ENCODE measurements at places on chromosomes 13 and 19. TPM values are rescaled to one million over a fixed set of nuclear protein-coding genes. Genes with fewer than 3 reads are reported as not detected.

Gene KIR3DL2
- not detected for total RNA-seq

Gene SYNE4
- 0.94 TPM for total RNA-seq

Gene SERTAD3
- 21.4 TPM for total RNA-seq

Gene KLHL26
- total RNA-seq: 5.7 TPM

Gene ICAM1
- total RNA-seq: 0.12 TPM

Gene KIR2DL4
- not detected for total RNA-seq

Gene SLC25A41
- not detected for total RNA-seq

Gene LGALS14
- total RNA-seq: not detected

Gene ZNF600
- 4.4 TPM for total RNA-seq

Gene PINLYP
- total RNA-seq: not detected

Gene SLC25A23
- 16.6 TPM for total RNA-seq

Gene TNFSF9
- total RNA-seq: 17.8 TPM

Gene TNNT1
- total RNA-seq: 334 TPM

DNA sequence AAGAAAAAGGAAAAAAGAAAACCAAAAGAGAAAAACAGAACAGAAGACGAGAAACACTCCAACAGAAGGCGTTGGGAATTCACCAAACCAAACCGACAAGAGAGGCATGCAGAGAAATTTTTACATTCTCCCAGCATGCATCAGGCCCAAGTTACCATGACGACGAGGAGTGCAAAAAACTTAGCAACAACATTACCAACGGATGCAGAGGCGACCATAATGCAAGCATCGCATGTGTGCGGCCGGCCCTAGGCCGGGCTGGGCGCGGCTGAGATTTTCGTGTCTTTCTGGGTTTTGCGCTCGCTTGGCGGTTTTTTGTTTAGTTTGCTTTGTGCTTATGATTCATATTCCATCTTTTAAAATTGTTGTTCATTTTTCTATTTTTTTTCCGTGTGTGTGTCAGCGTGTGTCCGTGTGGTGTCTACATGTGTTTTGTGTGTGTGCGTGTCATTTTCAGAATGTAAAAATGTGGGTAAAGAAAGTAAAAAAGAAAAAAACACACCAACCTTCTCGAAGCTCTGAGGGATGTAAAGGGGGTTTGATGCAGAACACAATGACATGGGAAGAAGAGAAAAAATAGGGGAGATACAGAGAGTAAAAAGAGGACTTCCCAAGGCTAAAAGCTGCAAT is 84.9 kb downstream of the PTPRS start:
- DNase-seq: no peak

GRCh38 chr13:25588336-25589060 is 216.7 kb downstream of the ATP8A2 start:
- DNase-seq: no peak

DNA sequence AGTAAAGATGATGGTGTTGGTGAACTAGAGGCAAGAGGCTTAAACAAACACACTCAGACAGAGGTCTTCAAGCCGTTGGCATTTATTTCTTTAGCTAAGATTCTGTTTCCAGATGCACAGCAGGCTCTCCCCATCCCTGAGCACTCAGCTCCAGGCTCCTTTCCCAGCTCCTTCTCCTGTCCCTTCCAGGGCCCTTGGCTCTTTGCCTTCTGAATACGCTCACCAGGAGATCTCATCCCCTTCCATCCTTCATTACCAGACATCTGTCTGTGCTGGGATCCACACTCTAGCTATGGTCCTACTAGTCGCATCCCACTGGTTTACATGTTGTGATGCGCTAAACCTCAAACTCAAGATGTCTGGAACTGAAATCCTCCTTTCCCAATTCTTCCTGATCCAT is 25.3 kb upstream of the DOCK9 start:
- DNase-seq: no peak

DNA sequence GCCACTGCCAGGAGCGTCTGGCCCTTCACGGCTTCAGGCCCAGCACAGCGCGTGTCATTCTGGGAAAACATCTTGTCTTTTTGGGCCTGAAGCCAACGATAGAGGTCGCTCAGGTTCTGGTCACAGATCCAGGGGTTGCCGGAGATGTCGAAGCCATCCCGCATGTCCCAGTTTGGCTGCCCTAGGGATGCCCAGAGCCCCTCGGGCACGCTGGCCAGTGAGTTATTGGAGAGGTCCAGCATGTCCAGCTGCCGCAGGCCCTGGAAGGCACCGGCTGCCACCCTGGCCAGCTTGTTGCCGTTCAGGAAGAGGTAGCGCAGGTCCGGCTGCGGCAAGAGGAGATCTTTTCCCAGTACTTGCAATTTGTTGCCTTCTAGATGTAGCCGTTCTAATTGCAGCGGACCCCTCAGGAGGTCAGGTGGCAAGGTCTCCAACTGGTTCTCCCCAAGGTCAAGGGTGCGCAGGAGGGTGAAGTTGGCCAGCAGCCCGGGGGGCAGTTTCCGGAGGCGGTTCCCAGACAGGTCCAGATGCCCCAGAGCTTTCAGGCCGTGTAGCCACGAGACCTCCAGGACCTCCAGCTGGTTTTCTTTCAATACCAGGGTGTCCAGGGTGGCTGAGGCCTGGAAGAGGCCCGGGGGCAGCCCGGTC is 1.8 kb downstream of the LRG1 start:
- no peak for DNase-seq

DNA sequence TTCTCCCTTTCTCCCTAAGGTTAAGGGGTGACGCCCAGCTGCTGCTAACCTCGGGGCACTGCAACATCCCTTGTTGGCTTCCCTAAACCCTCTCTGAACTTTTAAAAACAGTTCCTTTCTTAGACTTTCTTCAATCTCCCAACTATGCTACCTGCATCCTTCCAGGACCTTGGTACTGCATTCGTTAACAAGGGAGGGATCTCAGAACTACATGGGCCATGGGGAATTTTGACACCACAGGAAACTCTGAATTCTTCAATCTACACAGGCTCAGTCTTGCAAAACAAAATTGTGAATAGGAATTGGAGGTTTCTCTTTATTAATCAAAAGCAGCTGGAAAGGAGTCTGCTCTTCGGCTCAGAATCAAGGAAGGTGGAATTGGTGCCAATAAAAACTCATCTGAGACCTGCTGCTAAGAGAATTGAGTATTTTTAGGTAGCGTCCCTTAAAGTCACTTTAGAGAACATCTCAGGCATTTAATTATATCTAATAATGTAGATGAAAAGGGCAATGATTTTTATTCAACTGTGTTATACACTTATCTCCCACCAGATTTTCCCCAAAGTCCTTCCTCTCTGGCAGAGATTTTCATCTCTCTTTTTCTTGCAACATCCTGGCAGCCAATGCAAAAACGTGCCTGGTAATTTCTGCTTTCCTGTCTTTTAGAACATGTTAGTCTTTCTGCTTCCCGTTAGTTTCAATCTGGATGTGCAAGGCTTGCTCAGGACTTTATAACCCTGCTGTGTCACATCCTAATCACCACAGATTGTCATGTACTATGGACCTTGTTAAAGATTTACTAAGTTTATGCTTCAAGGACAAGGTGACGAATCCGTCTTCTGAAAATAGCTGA is 69.1 kb upstream of the SLC15A1 start:
- DNase-seq: no peak

DNA sequence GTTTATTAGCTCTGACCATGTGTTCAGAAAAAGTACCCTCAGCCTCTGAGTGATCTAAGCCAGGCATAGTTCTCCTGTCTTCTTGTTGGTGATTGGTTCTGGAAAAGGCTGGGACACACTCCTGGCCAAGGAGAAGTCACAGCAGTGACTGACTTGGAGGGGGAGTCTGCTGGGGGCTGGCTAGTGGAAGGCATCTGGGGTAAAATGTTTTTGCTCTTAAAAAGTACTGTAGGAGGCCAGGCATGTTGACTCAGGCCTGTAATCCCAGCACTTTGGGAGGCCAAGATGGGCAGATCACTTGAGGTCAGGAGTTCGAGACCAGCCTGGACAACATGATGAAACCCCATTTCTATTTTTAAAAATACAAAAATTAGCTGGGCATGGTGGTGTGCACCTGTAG is 21.7 kb downstream of the FAM187B start:
- DNase-seq: no peak

DNA sequence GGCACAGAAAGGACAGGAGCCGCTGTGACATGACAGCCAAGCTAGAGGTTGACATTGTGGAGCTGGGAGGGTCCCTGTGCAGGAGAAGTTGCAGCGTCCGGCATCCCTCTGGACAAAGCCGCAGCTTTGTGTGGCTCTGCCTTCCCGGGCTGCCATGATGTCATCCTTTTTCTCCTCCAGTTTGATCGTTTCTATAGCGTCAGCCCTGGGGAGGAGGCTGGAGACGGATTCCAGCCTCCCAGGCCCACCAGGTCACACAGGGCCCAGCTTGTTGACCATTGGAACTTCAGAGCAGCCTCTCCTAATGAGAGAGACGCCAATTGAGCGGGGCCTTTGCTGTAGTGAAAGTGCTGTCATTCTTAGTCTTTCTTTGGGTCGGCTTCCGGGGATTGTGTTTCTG is 3.8 kb upstream of the KCNJ14 start:
- DNase-seq: no peak

- peak; percentile 91 for DNase-seq
These were observed 29.5 kb upstream of the NFIC start for GRCh38 chr19:3336680-3337523.

DNA sequence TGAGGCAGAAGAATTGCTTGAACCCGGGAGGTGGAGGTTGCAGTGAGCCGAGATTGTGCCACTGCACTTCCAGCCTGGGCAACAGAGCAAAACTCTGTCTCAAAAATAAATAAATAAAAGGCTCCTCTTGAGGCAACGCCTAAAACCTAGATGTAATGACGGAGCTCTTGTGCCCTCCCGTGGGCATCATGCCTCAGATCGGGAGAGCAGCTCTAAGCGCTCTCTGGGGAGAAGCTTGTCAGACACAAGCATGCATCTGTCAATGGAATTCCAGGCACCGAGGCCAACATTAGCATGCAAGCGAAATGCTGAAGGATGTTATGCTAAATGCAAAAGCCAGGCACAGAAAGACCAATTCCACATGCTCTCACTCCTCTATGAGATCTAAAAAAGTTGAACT is 45.6 kb upstream of the MRI1 start:
- DNase-seq: peak; percentile 74

DNA sequence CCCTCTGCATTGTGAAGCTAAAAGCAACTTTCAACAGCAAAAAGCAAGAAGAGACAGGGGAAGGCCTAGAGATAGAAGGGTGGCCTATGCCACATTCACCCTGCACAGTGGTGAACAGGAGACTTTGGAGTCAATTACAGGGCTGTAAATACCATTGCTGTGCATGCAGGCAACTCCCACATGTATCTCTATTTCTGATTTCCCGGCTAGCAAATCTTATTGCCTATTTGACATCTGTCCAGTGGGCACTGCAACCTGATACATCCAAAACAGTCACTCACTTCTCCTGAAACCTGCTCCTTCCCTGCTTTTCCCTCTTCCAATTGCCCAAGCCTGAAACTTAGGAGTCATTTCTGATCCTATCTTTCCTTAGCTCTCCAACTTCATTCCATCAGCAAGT is 13.4 kb downstream of the RUBCNL start:
- DNase-seq: no peak

GRCh38 chr13:45823583-45823982 is 28.0 kb downstream of the SIAH3 start:
- DNase-seq: no peak

GRCh38 chr19:7520131-7521051 is 2.0 kb upstream of the MCOLN1 start:
- no peak for DNase-seq

Measured in H4 (cell line).